ENCODE measurements at places on chromosomes 3 and 15.

DNA sequence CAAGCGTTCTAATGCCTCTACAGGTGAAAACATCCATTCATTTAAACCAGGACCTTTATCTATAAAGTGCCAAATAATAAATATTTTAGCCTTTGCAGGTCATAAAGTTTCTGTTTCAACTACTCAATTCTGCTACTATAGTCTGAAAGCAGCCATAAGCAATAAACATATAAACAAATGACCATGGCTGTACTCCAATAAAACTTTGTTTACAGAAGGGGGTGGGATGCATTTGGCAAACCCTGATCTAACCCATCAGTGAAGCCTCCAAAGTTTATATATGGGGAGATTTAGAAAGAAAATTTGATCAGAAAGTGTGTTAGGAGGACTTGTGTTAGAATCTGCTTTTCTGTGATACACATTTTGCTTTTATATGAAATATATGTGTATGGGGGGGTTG, 161.3 kb downstream of the ZBTB20 start:
- DNase-seq, result no peak

GRCh38 chr3:53081318-53081717, 35.4 kb upstream of the SFMBT1 start:
- no peak for DNase-seq

- DNase-seq, result no peak
Observed at GRCh38 chr3:21328711-21329390, 422.2 kb downstream of the ZNF385D start.

DNA sequence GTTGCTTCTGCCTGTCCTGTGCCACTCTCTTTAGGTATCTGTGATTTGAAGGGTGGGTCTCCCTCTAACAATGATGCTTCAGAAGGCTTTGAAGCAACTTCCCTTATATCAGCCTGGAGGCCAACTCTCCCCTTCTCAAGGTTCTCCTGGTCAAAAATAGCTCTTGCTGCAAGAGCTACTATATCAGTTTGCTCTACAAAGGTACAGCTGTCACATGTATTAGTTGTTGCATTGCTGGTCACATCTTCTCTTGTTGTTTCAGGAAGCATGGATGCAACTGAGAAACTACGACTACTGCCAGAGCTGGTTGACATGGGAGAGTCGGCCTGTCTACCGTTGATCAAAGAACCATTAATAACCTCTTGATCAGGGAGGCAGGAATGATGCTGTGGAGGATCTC, 38.3 kb downstream of the USF3 start:
- DNase-seq, result no peak

- no peak for DNase-seq
Observed at GRCh38 chr15:88872106-88872505, 23.2 kb downstream of the HAPLN3 start.

DNA sequence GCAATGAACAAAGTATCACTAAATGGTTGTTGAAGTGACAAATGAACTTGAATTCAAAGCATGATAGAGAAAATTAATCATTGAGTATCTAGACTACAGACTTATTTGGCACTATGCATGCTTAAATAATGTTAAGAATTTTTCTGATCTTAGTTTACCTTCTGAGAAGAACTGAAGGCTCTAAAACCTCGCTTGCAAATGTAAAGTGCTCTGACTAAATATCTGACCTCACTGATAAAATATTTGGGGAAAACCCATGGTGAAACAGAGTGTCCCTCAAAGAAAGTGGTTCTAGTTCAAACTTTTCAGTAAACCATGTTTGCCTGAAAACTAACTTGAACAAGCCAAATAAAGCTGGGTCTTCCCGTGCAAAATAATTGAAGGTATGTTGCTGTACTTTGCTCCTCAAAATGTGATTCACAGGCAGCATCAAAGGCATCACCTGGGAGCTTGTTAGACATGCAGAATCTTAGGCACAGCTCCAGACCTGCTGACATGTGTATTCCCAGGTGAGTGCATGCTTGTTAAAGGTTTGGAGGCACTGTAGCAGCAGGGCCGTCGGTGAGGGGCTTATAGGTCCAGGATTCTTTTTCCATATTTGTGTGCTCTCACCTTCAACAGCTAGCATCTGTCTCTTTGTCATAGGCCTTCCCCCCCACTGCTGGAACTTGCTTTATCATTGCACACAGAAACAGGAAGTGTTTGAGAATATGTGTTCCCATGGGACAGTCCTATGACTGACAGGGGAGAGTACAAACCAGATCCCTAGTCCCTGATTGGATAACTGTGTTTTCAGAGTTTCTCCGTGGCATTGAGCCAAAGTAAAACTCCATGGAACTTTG, 524.2 kb upstream of the LMCD1 start:
- no peak for DNase-seq

DNA sequence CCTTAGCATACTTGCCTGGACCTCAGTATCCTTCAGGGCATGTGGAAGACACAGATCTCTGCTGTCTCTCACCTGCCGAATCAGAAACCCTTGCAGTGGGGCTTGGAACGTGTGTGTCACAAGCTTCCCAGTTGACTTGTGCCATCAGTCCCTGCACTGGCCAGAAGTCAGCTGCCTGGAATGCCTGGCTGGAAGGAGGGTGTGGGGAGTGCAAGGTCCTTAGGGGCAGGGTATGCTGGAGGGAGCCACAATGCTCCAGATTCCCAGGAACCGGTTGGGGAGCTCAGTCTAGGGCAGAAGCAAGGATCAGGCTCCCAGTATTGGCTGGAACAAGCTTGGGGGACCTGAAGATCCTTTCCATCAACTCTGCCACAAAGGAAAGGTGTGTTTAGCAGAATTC, 27.1 kb downstream of the SPSB4 start:
- no peak for DNase-seq

- DNase-seq, result no peak
Observed at GRCh38 chr15:36106640-36107335, 472.6 kb upstream of the CDIN1 start.

- no peak for DNase-seq
Observed at GRCh38 chr3:159301961-159302360, 500.1 kb downstream of the MFSD1 start.

DNA sequence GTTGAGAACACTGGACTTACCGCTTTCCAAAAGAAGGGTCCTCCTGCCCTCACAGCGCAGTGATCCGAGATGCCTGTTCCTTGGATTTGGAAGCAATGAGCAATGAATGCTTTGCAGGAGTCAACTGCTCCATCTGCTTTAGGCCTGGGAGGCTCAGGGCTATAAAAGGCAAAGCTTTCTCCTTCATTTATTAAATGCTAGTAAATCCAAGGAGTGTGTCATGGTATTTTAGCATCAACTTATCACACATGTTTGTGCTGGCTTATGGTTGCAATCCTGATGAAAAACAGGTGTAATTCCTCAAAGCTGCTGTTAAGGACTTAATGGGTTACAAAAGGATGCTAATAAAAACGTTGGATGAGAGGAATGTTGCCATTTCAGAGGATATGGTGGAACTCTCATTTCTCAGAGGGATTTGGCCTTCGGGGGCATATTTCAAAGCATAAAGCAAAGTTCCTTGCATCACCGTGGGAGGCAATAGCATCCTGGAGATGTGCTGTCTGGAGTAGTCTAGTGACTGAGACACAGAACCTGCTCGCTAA, 158.5 kb upstream of the TPM1 start:
- DNase-seq, result no peak

- DNase-seq, result no peak
Observed at GRCh38 chr3:138471481-138471880, 37.1 kb downstream of the ESYT3 start.

GRCh38 chr3:65508750-65509422, 529.8 kb downstream of the MAGI1 start:
- DNase-seq, result no peak

GRCh38 chr15:52013151-52013791, 5.7 kb upstream of the MAPK6 start:
- DNase-seq, result no peak

- DNase-seq, result no peak
Observed at GRCh38 chr3:106006001-106006400, 137.2 kb upstream of the CBLB start.

- no peak for DNase-seq
Observed at GRCh38 chr15:74500401-74500800, 39.4 kb upstream of the UBL7 start.

DNA sequence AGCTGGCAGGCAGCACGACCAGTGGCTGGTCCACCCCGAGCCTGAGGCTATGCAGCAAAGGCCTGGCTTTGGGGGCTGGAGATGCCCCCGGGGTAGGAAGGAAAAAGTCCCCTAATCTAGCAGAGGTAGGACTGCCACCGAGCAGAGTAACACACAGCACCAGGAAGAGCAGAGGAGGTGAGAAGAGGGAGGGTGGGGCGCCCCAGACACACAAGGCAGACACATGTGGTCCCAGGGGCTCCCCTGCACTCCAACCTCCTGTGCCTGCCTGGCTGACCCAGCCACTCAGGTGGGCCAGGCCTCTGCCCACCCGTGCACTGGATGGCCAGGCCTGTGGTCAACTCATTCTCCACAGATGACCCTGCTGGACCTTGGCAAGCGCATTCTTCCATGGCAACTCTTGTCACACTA, 112.4 kb downstream of the ADCY5 start:
- no peak for DNase-seq

DNA sequence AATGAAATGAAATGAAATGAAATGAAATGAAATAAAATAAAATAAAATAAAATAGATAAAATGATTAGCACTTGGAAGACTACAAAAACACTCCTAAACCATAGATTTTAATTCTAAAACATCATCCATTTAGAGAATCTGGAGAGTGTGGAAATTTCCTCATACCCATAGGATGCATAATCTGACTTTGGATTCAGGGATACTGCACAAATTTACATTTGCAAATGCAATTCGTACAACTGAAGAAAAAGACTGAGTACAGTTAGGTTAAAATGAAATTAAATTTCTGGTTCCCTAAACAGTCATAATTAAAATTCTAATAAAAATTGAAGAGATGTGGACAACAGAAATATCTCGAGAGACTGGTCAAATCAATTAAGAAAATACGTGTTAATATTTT, 122.9 kb downstream of the TMCC1 start:
- DNase-seq, result no peak

DNA sequence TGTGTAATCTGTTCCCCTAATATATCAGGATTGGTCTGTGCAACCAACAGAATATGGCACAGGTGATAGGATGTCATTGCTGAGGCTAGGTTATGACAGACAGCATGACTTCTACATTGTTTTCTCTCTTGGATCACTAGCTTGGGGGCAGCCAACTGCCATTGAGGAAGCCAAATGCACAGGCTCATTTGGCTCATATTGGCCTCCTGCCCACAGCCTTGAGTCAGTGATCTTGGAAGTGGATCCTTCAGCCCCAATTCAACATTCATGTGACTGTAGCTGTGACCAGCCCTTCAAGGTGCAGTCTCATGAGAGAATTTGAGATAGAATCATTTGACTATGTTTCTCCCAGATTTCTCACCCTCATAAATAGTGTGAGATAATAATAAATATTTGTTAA, 675.6 kb downstream of the GRM7 start:
- DNase-seq, result no peak

- DNase-seq, result no peak
Observed at GRCh38 chr3:173753593-173753992, 356.0 kb downstream of the NLGN1 start.

All from CD4-positive, alpha-beta T cell treated with Interleukin-4 for 1 hour (primary cell).